ENCODE measurements at places on chromosomes 3 and 15. TPM values are rescaled to one million over a fixed set of nuclear protein-coding genes. Genes with fewer than 3 reads are reported as not detected.

GRCh38 chr15:36601497-36601932 is 22.1 kb downstream of the CDIN1 start:
- DNase-seq = peak; percentile 62

GRCh38 chr3:17845026-17845812 is 102.8 kb upstream of the TBC1D5 start:
- no peak for DNase-seq

DNA sequence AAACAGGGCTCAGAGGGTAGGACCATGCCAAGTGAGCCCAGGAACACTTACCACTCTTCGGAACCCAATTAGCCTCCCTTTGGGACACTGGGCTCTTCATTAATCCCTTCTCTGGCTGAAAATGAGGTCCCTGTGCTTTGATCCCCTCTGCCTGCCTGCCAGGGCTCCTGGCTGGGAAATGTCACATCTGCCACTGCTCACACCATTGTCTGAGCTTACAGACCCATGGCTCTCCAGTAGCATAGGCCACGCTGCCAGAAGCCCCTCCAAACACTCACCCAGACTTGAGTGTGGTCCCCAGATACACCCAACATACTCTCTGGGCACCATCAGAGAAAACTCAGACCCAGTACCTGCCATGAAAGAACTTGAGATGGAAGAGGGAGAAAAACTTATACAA is 287.3 kb downstream of the XXYLT1 start:
- DNase-seq = no peak

The FEZF2 gene
- total RNA-seq = not detected
